ENCODE measurements at places on chromosomes 7 and 10. TPM values are rescaled to one million over a fixed set of nuclear protein-coding genes. Genes with fewer than 3 reads are reported as not detected.

DNA sequence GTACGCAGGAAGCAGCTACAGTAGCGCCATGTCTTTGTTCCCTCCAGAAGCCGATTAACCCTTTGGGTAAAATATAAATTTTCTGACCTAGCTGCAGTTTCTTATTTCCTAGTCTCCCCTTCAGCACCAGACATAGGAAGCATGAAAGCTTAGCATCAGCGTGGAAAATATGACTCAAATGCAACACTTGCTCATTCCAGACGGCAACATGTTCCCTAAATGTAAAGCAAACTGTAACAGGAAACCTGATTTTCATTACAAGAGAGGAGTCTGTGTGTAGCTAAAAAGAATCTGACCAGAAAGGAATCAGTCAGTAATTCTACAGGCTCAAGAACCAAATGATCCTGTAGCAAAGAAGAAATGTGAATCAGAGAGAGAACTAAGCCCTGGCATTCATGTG lies 219.2 kb downstream of the C7orf25 start:
- DNase-seq = no peak

DNA sequence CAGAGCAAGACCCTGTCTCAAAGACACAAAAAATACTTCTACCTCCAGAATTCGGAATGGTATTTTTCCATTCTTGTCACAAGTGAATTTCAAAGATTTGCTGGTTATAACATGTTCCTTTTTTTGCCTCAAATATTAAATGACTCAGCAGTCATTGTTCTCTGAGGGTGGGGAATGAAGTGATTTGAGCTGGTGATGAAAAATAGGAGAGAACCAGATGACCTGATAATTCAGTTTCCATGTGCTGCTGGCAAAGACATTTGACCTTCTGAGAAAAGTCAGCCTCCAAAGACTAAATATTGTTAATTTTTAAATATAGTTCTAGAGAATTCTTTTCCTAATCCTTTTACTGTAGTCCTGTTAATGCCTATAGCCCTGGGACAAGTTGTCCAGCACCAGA lies 78.9 kb downstream of the CACNB2 start:
- no peak for DNase-seq

- no peak for DNase-seq
Measured at GRCh38 chr7:137096607-137097006, 228.2 kb downstream of the CHRM2 start.

DNA sequence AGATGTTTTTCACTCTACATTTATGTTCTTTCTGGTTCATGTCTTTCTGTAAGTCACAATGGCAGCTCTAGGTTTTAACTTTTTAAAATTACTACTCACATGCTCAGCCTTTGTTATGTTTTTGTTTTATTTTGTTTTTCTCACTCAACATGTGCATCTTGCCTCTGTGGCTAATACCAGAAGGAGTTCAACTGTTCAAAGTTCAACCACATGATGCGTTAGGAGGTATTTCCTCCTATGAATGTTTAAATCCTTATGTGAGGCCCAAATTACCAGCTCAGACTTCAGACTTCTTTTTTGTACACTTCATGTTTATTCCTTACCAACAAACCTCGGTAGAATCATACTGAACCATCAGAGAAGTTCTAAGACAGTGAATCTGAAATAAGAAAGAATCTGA lies 151.6 kb downstream of the MALRD1 start:
- DNase-seq = no peak

GRCh38 chr7:54292171-54292925 lies 249.8 kb upstream of the VSTM2A start:
- no peak for DNase-seq

VSIR gene
- total RNA-seq = 12.5 TPM

RASA4 gene
- 266 TPM for total RNA-seq

RET gene
- 0.49 TPM for total RNA-seq

NEUROD6 gene
- not detected for total RNA-seq

SPOCK2 gene
- total RNA-seq = 2.8 TPM

ERVW-1 gene
- total RNA-seq = not detected

Data from psoas muscle (tissue), 8 donors.